ENCODE measurements at places on chromosomes 6 and 20. TPM values are rescaled to one million over a fixed set of nuclear protein-coding genes. Genes with fewer than 3 reads are reported as not detected.

The OR12D3 gene
- total RNA-seq = not detected

The ZKSCAN8 gene
- 6.6 TPM for total RNA-seq

The REV3L gene
- total RNA-seq = 17.7 TPM

The ARMH2 gene
- not detected for total RNA-seq

The SLC17A3 gene
- total RNA-seq = not detected

The RAET1E gene
- total RNA-seq = 101 TPM

The HCRTR2 gene
- not detected for total RNA-seq

The EYS gene
- total RNA-seq = not detected

The TMEM200A gene
- 0.16 TPM for total RNA-seq

The GSTA2 gene
- not detected for total RNA-seq

The CST11 gene
- not detected for total RNA-seq

The KIZ gene
- total RNA-seq = 17.7 TPM

The DLK2 gene
- 8.9 TPM for total RNA-seq

The LRRC1 gene
- total RNA-seq = 21.9 TPM

The HAO1 gene
- total RNA-seq = not detected

The PLN gene
- total RNA-seq = 1.5 TPM

The DEFB124 gene
- total RNA-seq = not detected

The XKR7 gene
- total RNA-seq = not detected

The HCK gene
- 2.9 TPM for total RNA-seq

The PEX7 gene
- total RNA-seq = 5.7 TPM

The FITM2 gene
- 3.8 TPM for total RNA-seq

The TXNDC5 gene
- total RNA-seq = 73.5 TPM

The HNF4A gene
- total RNA-seq = not detected

The CNR1 gene
- total RNA-seq = 0.72 TPM

The IL17F gene
- total RNA-seq = 0.20 TPM

The ZSCAN31 gene
- 9.4 TPM for total RNA-seq

The CLIC5 gene
- 0.24 TPM for total RNA-seq

The TMEM170B gene
- total RNA-seq = 0.20 TPM

Measured in esophagus mucosa (tissue), 1 donor.